ENCODE measurements at places on chromosomes 1 and 21.

GRCh38 chr1:27795601-27796000, 22.6 kb downstream of the STX12 start:
- no peak for DNase-seq

- no peak for DNase-seq
These were observed 10.7 kb downstream of the SPATC1L start for GRCh38 chr21:46173573-46173972.

GRCh38 chr1:218171302-218171893, 113.7 kb upstream of the RRP15 start:
- no peak for DNase-seq

GRCh38 chr1:230299191-230300006, 126.7 kb downstream of the PGBD5 start:
- DNase-seq = no peak

- no peak for DNase-seq
These were observed 324.9 kb downstream of the HHIPL2 start for GRCh38 chr1:222223010-222223409.

DNA sequence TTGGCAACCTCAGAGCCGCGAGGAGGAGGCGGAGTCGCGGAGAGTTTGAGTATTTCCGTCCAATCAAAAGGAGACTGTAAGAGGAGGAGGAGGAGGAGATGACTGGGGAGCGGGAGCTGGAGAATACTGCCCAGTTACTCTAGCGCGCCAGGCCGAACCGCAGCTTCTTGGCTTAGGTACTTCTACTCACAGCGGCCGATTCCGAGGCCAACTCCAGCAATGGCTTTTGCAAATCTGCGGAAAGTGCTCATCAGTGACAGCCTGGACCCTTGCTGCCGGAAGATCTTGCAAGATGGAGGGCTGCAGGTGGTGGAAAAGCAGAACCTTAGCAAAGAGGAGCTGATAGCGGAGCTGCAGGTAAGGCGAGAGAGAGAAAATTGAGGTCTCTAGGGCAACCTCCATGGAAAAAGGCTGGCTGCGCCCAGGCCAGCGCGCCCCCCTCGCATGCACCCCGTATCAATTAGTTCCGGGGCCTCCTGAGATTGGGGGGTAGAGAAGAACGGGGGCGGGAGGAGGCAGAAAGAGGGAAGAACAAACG, at the start of gene PHGDH:
PHGDH (plus strand) TSS at position 131 of the 538 bp plus-strand sequence; CDS start at position 220, 89 bp downstream.
- DNase-seq = peak; percentile 38

DNA sequence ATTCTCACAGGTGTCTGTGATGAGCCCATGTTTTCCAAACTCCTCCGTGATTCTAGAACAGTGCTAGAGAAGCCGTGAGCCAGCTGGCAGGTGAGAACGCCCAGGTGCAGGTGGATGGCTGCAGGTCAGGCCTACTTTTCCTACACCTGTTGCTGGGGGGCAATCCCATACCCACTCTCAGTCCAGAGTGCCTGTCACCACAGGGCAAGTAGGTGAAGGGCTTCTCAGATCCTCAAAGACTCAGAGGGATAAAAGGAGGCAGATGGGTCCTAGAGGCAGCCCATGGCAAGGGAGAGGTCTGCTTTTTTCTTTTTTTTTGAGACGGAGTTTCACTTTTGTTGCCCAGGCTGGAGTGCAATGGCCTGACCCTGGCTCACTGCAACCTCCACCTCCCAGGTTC, 50.7 kb upstream of the H6PD start:
- DNase-seq = no peak

- no peak for DNase-seq
These were observed 40.1 kb downstream of the SLC2A7 start for GRCh38 chr1:8985915-8986813.

DNA sequence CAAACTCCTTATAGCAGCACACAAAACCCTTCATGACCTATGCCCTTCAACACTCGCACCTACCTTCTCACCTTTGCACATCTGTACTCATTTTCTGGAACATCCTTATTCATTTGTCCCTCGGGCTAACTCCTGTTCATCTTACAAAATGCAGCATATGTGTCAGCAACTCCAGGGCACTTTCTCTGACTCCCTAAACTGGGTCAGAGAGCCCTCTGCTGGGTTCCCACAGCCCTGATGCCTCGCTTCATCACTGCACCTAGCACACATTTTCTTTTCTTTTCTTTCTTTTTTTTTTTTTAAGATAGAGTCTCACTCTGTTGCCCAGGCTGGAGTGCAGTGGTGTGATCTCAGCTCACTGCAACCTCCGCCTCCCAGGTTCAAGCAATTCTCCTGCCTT, 54.0 kb downstream of the RAB3B start:
- DNase-seq = no peak

DNA sequence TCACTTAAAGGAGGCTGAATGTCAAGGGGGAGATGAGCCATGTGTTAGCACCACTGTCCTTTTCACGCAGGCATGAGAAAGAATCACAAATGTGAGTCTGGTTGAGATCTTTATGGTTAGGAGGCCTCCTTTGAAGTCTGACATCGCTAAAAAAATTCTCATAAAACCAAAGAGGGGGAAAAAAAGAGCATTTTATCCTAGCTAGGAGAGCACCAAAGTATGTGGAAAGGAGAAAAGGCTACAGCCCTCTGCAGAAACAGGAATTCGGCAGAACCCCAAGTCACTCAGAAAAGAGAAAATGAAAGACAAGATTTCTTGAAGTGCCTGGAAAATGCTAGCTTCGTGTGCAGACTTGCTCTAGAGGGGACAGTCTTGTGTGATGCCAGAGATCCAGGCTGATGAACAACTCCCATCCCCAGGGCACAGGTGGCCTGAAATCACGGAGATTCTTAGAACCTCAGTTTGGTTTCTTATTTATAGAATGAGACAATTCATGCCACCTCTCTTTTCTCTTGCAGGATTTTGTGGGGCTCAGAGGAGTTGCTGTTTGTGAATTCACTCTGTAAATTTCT, 61.5 kb downstream of the RUNX1 start:
- no peak for DNase-seq

GRCh38 chr1:49408346-49408745, 615.4 kb downstream of the AGBL4 start:
- no peak for DNase-seq

- DNase-seq = no peak
These were observed 32.1 kb downstream of the FAM151A start for GRCh38 chr1:54591127-54591756.

DNA sequence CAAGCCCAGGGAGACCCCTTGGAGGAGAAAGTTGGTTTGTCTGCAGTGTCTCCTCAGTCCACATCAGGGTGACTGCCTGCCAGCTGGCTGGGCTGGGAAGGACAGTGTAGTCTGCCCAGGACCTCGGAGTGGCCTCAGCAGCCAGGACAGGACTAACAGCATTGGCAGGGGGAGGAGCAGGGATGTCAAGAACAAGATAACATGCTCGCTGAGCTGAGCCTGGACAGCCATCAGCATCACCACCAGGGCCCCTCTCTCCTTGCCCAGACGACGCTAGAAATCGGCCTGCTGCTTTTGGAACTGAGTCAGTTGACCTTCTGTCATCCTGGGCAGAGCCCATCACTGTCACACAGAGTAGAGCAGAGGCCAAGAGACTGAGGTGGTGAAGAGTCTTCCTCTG, 83.6 kb upstream of the CNTN2 start:
- no peak for DNase-seq

DNA sequence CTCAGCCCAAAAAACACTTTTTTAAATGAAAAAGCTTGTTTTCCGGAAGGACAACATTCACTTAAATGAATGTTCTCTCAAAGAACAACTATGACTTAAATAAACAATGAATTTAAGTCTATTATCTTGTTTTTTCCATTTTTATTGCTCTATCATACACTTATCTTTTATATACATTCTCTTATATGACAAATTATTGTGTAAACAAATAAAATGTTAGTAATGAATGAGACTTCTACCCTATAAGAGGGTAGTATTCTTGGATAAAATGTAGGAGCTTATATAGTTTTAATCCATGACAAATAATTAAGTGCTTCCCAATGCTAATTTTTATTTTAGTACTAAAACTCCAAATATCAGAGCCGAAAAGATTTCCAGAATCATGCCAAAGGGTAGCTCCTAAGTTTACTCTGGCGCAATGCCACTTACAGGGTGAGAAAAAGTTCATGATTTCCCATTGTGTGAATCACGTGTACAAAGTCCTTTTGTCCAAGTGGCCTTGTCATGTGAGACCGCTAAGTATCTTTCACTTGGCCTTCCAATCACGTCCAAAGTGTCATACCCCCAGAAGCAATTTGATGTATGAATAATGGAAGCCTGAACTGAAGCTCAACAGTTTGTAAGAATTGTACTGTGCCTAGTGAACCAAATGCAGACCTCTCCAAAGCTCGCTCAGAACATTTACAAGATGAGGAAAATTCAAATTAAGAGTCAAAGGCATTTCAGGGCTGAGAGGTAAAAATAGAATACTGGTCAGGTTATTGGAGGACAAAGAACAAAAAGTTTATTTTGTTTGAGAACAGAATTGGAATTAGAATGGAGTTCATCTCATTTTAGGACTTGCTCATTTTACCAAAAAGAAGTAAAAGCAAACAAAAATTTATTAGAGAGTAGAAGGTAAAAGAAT, 56.6 kb upstream of the C1orf21 start:
- no peak for DNase-seq

GRCh38 chr1:18529714-18530113, 49.0 kb downstream of the KLHDC7A start:
- no peak for DNase-seq

GRCh38 chr1:186770421-186770820, 58.3 kb upstream of the PLA2G4A start:
- DNase-seq = no peak

DNA sequence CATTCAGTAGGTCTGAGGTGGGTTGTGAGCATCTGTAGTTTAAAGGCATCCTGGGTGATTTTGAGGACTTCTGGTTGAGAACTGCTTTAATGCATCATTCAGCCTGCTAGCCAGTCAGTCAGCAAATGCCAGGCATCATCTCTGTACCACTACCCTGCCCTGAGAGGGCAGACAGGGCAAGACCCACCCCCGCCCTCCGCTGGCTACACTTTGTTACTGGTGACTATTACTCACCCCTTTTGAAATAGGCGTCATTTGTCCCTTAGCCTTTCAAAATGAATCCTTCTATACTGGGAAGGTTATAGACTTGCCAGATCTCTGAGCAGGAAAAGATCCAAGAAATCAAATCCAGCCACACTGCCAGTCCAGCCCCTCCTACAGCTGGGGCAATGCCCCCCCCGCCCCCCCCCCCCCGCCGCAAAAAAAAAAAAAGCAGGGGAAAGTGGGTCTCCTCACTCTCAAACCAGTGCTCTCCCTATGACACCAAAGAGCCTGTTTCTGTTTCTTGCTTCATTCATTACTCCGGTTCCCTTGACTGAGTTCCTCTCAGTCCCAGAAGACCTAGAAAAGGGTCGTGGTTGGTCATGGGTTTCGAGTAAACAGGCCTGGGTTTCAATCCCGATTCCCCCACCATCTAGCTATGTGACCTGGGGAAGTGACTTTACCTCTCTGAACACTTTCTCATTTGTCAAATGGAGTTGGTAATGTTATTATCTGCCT, 4.4 kb downstream of the SELENON start:
- no peak for DNase-seq

- no peak for DNase-seq
These were observed 9.3 kb downstream of the SLAMF7 start for GRCh38 chr1:160748181-160748877.

GRCh38 chr1:119686661-119687060, 25.1 kb upstream of the PHGDH start:
- no peak for DNase-seq

- DNase-seq = no peak
These were observed 17.3 kb upstream of the NMNAT2 start for GRCh38 chr1:183435497-183435896.

DNA sequence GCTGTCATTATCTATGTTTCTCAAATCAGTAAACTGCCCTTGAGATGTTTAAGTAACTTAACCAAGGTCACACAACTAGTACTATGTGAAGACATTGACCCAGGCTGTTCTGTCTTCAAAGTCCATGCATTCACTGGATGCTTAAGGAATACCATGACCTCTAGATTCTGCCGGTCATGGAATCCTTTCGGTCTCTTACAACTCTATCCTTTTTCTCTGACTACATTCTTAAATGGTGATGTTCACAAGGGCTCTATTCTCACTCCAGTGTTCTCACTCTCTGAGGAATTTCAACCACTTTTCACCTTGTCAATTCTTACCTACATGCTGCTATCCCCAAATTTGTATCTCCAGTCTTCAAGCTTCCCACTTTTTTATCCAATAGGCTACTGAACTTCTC, 15.2 kb downstream of the CRYZ start:
- DNase-seq = no peak

DNA sequence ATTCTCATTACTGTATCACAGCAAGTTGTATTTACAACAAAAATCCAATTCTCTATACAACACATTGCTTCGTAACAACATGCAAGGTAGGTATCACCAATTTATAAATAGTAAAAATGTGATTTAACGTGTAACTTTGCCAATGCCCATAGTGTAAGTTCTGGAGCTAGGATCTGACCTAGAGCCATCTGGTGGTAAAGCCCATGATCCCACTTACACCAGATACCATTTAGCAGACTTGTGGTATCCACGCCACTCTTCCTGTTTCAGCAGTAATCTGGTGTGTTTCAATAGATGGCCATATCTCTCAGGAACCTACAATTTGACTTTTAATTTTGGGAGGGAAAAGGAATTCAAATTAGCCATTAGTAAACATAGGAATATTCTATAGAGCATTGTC, 10.2 kb downstream of the SETSIP start:
- DNase-seq = no peak

DNA sequence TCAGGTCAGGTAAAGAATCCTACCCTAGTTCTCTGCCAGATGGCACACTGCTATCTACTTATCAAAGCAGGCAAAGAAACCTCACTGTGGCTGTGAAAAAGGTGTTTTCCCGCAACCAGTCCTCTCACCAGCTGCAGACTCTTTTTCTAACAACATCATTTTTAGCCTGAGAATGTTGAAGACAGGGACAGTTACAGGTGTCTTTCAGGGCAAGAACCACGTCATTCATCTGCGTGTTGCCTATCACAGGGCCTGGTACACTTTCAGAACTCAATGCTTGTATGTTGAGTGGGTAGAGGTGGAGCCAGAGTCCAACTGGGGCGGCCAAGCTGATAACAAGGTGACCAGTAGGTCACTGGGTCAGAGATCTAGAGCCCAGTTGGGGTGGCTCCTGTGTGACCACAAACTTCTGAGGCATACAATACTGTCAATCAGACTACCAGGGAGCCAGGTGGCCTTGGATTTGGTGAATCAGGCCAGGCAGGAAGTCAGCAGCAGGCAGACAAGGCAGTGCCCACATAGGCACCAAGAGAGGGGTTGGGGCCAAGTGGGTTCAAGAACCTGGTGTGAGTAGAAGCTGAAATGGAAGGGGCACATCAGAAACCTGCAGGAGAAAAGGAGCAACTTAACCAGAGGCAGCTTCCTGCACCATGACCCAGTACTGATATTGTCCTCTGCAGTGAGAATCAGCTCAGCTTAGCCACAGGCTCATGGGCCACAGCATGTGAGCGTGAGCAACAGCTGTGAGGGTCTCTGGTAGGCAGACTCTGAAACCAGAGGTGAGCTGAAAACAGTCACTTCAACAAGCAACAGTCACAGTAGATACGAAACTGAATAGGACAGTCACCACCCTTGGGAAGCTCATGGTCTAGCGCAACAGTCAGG, 123.6 kb downstream of the DTL start:
- no peak for DNase-seq

- no peak for DNase-seq
These were observed 164.5 kb downstream of the PSMG1 start for GRCh38 chr21:39018730-39019129.

GRCh38 chr1:87120779-87121178, 206.3 kb downstream of the HS2ST1 start:
- DNase-seq = no peak

GRCh38 chr1:24457866-24458265, 42.3 kb downstream of the NIPAL3 start:
- DNase-seq = no peak

GRCh38 chr1:222889440-222889839, 74.6 kb downstream of the DISP1 start:
- no peak for DNase-seq

Data from stimulated activated CD8-positive, alpha-beta memory T cell treated with anti-CD3 and anti-CD28 coated beads, Interleukin-7, amount 100 ng/mL, for 4 hours (primary cell).